ENCODE measurements at places on chromosomes 2 and 18. TPM values are rescaled to one million over a fixed set of nuclear protein-coding genes. Genes with fewer than 3 reads are reported as not detected.

The GPR17 gene
- 0.18 TPM for total RNA-seq

The NEUROD1 gene
- total RNA-seq, result not detected

The HTR2B gene
- total RNA-seq, result 16.9 TPM

The UGT1A8 gene
- not detected for total RNA-seq
